Activated CD4-positive, alpha-beta T cell treated with anti-CD3 and anti-CD28 coated beads, Interleukin-2, Interleukin-6, amounts not matched to agents 100 ng/mL and 50 ng/mL, durations not matched to agents 16 hours and 8 hours (primary cell): ENCODE measurements at places on chromosomes 12 and 14.
A peak's percentile ranks its signal among the peaks of the same experiment; 100 is the strongest.

GRCh38 chr12:96237465-96238077 lies 43.4 kb downstream of the ELK3 start:
- peak; percentile 80 for DNase-seq

DNA sequence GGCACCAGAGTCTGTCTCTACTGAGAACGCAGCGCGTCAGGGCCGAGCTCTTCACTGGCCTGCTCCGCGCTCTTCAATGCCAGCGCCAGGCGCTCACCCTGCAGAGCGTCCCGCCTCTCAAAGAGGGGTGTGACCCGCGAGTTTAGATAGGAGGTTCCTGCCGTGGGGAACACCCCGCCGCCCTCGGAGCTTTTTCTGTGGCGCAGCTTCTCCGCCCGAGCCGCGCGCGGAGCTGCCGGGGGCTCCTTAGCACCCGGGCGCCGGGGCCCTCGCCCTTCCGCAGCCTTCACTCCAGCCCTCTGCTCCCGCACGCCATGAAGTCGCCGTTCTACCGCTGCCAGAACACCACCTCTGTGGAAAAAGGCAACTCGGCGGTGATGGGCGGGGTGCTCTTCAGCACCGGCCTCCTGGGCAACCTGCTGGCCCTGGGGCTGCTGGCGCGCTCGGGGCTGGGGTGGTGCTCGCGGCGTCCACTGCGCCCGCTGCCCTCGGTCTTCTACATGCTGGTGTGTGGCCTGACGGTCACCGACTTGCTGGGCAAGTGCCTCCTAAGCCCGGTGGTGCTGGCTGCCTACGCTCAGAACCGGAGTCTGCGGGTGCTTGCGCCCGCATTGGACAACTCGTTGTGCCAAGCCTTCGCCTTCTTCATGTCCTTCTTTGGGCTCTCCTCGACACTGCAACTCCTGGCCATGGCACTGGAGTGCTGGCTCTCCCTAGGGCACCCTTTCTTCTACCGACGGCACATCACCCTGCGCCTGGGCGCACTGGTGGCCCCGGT lies at the start of gene PTGDR:
PTGDR (plus strand) TSS at position 198 of the 778 bp plus-strand sequence; CDS start at position 315, 117 bp downstream.
- DNase-seq, result peak; percentile 15

GRCh38 chr12:4052691-4053090 lies 179.5 kb upstream of the PARP11 start:
- DNase-seq, result no peak

GRCh38 chr14:51726166-51726899 lies 74.6 kb downstream of the FRMD6 start:
- DNase-seq, result no peak

DNA sequence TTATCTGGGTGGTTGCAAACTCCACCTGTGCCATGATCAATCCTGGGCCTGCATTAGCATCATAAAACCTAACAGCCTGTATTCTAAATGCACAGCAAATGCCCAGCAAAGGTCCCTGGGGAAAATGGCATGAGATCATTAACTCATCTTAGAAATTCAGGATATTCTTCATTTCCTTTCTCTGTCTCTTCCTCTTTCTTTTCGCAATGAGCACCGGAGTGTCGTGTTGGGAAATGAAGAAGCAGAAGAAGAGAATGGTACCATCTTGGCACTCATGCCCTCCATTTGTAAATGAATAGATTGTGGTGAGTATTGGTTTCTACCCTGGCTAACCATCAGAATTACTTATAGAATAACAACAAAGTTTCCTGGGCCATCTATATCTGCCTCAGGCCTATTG lies 193.6 kb downstream of the GALC start:
- no peak for DNase-seq

DNA sequence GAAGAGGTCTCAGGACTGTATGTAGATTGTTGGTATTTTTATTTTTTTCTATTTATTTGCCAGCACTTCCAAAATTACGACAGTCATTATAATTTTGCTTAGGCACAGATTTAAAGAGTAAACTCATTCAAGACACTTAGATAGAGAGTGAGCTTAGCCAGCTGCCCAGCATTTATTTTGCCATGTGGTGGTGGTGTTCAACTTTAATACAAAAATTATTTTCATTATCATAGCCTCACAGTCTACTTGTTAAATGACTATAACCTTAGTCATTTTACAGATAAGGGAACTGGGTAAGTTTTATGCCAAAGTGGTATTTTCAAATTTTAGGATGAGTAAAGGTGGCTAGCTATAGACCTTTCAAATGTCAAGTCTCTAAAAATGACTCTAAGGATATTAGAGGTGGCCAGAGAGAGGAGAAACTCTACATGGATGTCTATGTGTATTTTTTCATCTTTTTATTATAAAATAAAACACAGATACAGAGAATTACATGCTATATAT lies 66.7 kb downstream of the LRRC9 start:
- no peak for DNase-seq

GRCh38 chr14:44663136-44663535 lies 156.1 kb upstream of the FSCB start:
- no peak for DNase-seq

DNA sequence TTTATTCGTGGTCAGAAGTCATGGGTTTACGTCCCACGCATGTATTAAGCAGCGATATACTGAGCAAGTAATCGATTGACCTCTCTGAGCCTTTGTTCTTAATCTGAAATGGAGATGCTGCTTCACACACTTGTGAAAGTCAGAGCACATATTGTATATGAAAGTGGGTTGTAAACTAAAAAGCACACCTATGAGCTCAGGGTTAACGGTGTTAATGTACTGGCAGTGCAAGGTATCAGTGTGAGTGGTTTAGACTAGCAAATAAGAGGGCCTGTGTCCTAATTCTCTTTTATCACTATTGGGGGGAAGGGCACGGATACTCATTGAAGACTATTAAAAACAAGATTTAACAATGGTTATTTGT lies 676 bp downstream of the MRPL42 start:
- no peak for DNase-seq

- no peak for DNase-seq
These were observed 53.8 kb downstream of the SDR9C7 start for GRCh38 chr12:56880125-56880992.

- DNase-seq, result peak; percentile 56
These were observed 158.7 kb downstream of the EGLN3 start for GRCh38 chr14:33792009-33792719.

GRCh38 chr12:29149691-29150281 lies 708 bp downstream of the FAR2 start:
- DNase-seq, result peak; percentile 11

DNA sequence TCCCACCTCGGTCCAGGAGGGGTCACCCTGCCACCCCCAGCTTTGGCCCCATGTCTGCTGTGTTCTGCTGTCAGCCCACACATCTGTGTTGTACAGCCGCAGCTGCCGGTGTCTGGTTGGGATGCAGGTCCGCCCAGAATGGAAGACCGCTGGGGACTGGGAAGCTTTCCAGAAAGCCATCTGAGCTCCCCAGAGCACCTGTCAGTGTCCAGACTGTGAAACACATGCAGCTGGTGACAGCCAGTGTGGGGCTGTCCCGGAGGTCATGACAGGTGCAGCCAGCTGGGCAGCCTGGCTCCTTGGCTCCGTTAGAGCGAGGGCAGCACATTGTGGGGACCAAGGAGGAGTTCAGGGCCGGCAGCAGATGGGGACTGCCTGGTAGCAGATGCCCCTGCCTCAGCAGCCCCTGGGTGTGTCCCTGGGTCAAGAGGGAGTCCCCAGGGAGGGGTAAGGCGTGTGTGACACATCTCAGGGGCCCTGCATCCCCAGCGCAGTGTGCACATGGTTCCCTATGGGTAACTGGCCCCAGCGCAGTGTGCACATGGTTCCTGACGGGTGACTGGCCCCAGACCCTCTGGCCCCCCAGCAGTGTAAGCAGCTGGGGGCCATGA lies 16.4 kb downstream of the CEP170B start:
- DNase-seq, result no peak

DNA sequence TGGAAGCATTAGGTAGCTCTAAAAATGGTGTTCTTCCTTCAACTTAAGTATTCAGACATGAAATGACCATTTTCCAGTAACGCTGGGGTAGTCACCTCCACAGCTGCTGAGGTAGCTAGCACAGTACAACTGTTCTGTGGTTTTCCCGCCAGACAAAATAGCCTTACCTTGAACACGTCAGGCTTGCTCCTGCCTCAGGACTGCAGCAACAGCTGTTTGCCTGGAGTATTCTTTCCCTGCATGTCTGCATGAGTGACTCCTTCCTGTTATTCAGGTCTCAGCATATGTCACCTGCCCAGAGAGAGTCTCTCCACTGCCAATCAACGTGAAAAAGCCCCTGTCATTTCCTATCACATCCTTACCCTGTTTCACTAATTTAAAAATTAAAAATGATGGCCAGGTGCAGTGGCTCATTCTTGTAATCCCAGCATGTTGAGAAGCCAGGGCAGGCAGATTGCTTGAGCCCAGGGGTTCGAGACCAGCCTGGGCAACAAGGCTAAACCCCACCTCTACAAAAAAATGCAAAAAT lies 37.9 kb downstream of the WDR89 start:
- DNase-seq, result no peak
